CD8-positive, alpha-beta memory T cell (primary cell): ENCODE measurements at places on chromosomes 2 and 18.

- no peaks in the 10 kb centered on the region for H3K4me1 ChIP-seq
Observed at GRCh38 chr2:2582998-2583545, 252.0 kb upstream of the MYT1L start.

GRCh38 chr2:191220671-191221070 is 24.5 kb upstream of the MYO1B start:
- H3K4me1 ChIP-seq, result no peaks in the 10 kb centered on the region
- DNase-seq, result no peak
- no peak overlapping the region for H3K4me3 ChIP-seq
- no peaks in the 10 kb centered on the region for H3K27me3 ChIP-seq
- H3K27ac ChIP-seq, result no peak overlapping the region

- H3K27me3 ChIP-seq, result no peaks in the 10 kb centered on the region
- H3K36me3 ChIP-seq, result no peaks in the 10 kb centered on the region
- DNase-seq, result no peak
- H3K4me1 ChIP-seq, result no peaks in the 10 kb centered on the region
Observed at GRCh38 chr18:13524811-13525210, 201.5 kb downstream of the FAM210A start.

DNA sequence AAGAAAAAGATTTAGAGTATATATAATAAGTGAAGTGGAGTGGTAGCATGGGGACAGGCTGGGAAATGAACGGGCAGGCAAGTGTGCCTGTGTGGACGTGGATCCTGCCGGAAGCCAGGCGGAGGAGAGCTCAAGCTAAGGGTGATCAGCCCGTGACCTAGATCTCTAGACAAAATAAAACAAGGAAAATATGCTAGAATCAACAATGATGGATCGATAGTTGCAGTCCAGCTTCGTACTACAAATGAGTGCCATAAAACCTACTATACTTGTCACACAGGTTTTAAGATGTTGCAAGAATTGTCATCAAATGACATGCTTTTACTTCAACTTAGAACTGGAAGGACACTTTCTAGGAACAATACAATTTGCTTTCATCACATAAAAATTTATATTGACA is 8.5 kb downstream of the EIF2AK2 start:
- H3K27ac ChIP-seq, result no peak overlapping the region
- H3K27me3 ChIP-seq, result no peaks in the 10 kb centered on the region
- no peaks in the 10 kb centered on the region for H3K4me1 ChIP-seq

DNA sequence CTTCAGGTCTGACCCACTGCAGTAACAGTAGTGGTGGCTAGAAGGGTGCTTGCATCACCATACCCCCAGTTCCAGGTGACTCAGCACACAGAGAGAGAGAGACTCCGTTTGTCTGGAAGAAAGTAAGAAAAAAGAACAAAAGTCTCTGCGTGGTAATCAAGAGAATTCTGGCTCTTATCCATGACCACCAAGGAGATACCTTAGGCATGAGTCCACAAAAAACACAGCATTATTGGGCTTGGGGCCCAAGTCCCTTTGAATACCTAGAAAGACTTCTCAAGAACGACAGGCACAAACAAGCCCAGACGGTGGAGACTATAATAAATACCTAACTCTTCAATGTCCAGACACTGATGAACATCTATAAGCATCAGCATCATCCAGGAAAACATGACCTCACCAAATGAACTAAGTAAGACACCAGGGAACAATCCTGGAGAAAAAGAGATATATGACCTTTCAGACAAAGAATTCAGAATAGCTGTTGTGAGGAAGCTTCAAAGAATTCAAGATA is 21.7 kb upstream of the BAZ2B start:
- H3K27ac ChIP-seq, result no peak overlapping the region
- no peaks in the 10 kb centered on the region for H3K4me1 ChIP-seq
- no peaks in the 10 kb centered on the region for H3K27me3 ChIP-seq
- H3K4me3 ChIP-seq, result no peak overlapping the region
- DNase-seq, result no peak

- DNase-seq, result no peak
- H3K36me3 ChIP-seq, result no peaks in the 10 kb centered on the region
- no peak overlapping the region for H3K27ac ChIP-seq
Observed at GRCh38 chr18:13623348-13623747, 103.0 kb downstream of the FAM210A start.

DNA sequence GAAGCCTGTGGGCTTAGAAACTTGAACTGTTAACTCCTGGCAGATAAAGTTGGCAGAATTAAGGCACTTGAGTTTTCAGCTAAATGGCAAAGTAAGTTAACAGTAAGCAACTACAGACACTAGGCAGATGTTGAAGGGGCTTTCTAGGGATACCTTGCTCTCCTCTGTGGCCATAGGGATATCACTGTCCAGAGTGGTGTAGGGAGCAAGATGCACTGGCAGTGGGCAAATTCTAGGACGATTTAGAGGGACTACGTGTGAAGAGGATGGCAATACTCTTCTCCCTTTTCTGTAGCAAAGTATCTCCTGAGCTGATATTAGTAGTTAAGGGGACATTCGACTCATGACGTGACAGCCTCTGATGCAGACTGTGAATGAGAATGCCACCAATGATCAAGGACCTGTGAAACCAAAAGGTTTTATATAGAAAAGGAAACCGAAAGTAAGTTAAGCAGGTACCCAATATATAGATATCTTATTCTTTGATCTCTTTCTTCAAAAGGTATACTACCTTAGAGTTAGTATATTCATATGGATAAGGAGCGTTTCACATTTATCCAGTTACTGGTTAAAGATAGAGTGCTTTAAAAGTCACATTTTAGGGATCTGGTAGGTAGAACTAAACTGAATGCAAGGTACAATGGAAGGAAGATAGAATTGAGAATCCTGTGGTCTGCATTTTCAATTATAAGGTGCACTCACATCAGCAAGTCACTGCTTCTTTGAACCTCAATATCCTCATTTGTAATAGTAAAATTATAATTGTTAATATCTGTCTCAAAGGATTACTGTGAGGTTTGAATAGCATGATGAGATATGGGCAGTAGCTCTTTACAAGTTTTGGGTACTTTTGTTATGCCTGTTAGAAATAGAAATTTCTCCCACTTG is 106.4 kb downstream of the KCNH7 start:
- no peaks in the 10 kb centered on the region for H3K27me3 ChIP-seq
- DNase-seq, result no peak
- no peaks in the 10 kb centered on the region for H3K4me1 ChIP-seq
- no peaks in the 10 kb centered on the region for H3K36me3 ChIP-seq

- H3K27me3 ChIP-seq, result no peaks in the 10 kb centered on the region
- H3K4me3 ChIP-seq, result no peak overlapping the region
- no peaks in the 10 kb centered on the region for H3K4me1 ChIP-seq
- H3K36me3 ChIP-seq, result no peaks in the 10 kb centered on the region
- no peak overlapping the region for H3K27ac ChIP-seq
Observed at GRCh38 chr2:156447761-156448160, 11.6 kb downstream of the GPD2 start.

GRCh38 chr2:97736185-97736584 is 22.8 kb downstream of the ZAP70 start:
- peaks cover 68% of the 10 kb centered on the region for H3K36me3 ChIP-seq
- no peak for DNase-seq
- H3K4me3 ChIP-seq, result no peak overlapping the region

DNA sequence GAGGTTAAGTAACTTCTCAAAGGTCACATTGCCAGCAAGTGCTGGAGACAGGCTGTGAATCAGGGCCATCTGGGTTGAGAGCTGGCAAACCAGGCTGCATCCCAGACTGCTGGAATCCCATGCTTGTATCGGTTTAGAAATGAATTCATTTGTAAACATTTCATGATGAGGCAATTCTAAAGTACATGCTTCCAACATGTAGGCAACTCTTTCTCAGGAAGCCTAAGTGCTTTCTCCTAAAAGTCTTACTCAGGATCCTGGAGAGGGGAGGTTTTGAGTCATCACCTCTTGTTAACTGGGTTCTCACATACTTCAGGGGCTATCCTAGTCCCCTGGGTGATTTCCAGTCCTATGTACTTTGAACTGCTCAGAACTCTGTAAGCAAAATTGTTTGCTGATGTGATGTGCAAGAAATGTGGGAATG is 416.5 kb downstream of the MEIS1 start:
- DNase-seq, result no peak
- no peaks in the 10 kb centered on the region for H3K36me3 ChIP-seq
- H3K4me3 ChIP-seq, result no peak overlapping the region
- no peak overlapping the region for H3K27ac ChIP-seq
